ENCODE measurements at places on chromosomes 2 and 18.
A peak's percentile ranks its signal among the peaks of the same experiment; 100 is the strongest.

- DNase-seq, result no peak
These were observed 159.2 kb downstream of the BCL2 start for GRCh38 chr18:63160172-63160995.

- DNase-seq, result no peak
These were observed 38.7 kb downstream of the MTCL1 start for GRCh38 chr18:8744038-8744437.

DNA sequence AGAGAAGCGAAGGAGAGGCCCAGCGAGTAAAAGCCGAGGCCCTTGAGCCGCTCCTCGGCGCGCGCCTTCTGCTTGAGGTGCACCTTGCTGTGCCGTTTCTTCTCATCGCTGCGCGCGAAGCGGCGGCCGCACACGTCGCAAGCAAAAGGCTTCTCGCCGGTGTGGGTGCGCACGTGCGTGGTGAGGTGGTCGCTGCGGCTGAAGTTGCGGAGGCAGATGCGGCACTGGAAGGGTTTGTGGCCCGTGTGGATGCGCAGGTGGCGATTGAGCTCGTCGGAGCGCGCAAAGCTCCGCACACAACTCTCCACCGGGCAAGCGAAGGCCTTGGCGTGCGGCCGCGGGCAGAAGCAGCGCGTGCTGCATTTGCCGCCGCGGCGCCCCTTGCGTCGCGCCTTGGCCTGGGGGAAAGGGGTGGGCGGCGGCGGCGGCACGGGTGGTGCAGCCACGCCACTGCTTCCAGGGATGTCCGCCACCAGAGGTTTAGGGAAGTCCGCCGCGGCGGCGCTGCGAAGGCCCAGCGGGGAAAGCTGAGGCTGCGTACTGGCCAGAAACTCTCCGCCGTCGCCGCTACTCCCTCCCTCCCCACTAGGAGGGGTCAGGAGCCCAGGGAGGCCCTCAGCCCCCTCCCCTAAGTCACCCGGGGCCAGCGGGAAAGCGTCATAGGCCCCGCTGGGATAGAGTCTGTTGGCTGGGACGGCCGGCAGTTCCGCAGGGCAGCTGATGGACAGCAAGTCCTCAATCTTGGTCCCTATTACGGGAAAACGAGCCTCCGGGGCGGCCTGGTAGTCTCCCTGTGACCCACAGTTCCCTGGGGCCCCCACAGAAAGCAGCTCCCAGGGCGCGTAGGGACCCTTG lies 1.7 kb downstream of the EGR4 start:
- DNase-seq, result peak; percentile 51

- no peak for DNase-seq
These were observed 355.2 kb downstream of the CMPK2 start for GRCh38 chr2:6510532-6510931.

DNA sequence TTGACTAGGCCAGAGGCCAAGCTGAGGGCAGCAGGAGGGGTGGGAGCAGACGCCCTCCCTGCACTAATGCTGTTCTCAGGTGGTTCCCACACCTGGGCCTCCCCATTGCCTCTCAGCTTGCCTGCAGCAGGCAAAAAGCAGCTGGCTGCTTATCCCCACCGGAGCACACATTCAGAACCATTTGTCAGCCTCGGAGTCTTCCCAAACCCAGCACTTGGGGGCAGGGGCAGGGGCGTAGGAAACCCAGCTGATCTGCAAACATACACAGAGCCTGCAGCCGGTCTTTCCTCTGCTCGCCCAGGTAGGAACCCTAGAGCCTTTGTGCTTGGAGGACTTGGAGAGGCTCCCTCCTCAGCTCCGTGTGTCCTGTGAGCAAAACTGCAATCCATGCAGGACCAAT lies 249.8 kb downstream of the CYP26B1 start:
- DNase-seq, result no peak

DNA sequence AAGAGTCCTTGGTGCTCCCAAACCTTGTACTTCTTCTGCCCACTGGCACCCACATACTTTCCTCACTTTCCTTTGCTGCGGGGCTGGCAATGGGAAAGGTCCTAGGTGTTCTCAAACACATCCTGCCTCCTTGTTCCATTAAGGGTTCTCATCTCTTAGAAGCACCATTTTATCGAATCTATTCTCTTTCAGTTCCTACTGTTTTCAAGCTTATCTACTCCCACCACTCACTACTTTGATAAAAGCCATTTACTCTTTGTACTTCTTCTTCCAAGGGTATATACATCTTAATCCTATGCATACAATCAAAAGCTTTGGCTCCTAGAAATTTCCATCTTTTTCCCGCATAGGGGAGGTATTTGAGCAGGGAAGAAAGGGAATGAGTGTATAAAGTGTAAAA lies 77.1 kb upstream of the LRRTM1 start:
- DNase-seq, result no peak

GRCh38 chr18:60656553-60656952 lies 284.0 kb upstream of the MC4R start:
- no peak for DNase-seq

DNA sequence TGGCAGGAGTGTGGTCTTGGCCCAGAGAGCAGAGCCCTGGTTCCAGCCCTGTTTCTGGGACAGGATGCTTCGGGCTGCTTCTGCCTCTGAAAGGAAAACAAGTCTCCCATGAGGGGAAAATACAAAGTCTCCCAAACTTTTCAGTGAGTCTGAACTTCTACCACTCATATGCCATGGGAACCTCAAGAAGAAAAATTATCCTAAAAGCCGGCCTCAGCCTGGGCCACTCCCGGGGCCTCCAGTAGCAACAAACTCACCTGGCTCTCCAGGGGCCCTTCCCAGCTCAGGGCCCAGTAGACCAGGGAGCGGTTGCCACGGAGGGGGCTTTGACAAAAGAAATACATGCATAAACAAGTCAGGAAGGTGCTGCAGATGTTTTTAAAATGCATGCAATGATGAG lies 289.2 kb upstream of the HDAC4 start:
- no peak for DNase-seq

GRCh38 chr18:42068030-42068429 lies 113.0 kb downstream of the PIK3C3 start:
- no peak for DNase-seq

DNA sequence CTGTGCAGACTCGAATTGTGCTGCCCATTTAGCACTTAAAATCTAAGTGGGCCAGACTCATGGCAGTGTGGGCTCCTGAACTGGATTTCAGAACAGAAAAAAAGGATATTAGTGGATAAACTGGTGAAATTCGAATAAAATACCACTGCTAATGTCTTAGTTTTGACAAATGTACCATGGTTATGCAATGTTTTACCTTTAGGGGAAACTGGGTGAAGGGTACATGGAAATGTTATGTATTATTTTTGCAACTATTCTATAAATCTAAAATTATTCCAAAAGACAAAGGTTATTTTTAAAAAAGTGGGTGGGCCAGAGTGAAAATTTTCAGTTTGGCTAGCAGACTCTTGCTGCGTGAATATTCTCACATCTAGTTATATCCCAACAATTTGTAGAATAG lies 260.6 kb upstream of the CCDC68 start:
- no peak for DNase-seq

DNA sequence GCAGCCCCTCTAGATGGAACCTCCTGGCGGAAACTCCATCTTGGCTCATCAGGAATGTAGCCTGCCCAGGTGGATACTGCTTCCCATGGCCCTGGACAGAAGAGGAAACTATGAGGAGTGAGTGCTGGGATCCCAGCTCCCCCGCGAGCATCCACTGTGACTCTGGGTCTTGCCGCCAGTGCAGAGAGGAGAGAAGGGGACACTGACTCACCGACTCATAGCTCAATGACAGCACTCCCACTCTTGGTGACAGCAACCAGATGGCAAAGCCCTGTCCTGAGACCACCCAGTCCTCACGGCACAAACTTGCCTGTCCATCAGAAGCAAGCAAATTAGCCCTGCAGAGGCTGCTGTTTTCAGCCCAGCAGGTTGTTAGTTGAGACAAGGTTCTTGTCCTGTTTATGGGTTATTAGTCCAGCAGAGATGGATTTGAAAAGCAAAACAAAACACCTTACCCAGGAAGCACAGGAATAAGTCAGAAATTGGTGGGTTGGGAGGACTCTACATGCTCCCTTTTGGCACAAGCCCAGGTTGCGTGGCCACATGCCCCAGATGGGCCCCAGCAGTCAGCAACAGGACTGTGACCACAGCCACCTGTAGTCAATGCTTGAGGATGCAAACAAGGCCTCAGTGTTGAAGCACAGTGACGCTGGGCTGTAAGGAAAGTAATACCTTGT lies 111.5 kb upstream of the GLI2 start:
- no peak for DNase-seq

DNA sequence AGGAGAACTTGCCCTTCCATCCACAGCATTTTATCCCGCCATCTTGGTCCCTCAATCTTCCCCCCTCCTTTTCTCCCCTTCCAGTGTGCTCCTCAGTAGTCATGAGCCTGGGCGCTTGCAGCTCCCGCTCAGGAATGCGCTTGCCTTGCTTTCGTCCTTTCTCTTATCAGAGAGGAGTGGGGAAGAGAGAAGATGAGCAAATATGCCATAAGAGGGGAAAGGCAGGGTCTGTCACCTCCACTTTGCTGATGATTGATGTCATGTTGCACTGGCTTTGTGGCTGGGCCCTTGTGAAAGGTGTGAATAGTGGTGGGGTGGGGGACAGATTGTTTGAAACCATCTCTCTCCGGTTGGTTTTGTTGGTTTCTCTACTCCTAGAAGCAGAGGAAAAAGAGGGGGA lies 569.3 kb downstream of the TNS1 start:
- no peak for DNase-seq
